ENCODE measurements at places on chromosomes 3 and 15.

GRCh38 chr3:29281344-29282241, 722 bp downstream of the RBMS3 start:
- no peak for DNase-seq

GRCh38 chr3:126130081-126130855, 46.3 kb upstream of the SLC41A3 start:
- no peak for DNase-seq

- DNase-seq = peak; percentile 71
These were observed 38.7 kb downstream of the SENP8 start for GRCh38 chr15:72156928-72157327.

DNA sequence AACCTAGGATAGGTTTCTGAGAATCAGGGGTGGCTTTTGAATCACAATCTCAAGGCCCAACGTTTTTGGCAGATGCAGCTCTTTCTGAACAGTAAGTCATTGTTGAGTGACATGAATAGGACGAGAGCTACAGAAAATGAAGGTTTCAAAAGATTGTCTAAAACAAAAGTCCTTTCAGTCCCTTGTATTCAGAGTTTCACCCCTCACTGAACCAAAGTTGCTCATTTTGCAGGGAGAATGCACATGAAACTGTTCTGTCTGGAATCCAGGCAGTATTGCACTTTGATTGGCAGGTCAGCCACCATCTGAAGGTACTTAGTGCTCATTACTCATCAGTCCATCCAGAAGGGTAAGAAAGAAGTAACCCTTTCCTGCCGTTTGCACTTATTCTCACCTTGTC, 24.1 kb upstream of the RASGRP1 start:
- DNase-seq = no peak

DNA sequence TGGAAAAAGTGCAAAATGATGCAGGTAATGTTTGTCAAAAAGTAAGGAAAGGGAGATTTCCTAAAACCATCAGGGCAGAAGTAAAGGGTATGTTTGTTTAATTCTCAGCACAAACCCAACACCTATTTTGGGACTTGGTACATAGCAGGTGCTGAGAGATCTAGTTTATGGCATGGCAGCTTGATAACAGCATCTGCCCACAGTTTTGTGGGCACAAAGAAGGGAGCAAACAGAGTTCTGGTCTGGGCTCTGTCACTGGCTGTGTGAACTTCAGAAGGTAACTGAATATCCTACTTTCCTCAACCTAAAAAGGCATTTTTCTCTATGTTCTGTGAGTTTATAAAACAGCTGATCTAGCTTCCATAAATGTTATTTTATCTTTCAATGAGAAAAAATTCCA, 141.6 kb downstream of the PLCH1 start:
- no peak for DNase-seq

DNA sequence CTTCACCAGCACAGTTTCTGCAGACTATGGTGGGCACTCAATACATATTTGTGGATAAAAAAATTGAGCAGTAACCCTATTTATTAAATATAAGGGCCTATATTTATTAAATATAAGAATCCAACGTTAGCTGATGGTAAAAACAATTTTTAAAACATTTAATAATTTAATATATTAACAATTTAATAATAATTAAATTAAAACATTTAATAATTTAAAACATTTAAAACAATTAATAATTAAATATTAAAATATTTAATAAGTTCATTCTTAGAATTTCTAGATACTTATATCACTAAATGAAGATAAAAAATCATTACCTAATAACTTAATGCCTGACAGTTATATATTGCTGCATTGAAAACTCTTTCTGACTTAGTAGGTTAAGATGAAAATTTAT, 880.2 kb upstream of the EPHA6 start:
- no peak for DNase-seq

GRCh38 chr3:110755345-110755744, 316.3 kb upstream of the NECTIN3 start:
- DNase-seq = no peak

- DNase-seq = no peak
These were observed 7.5 kb downstream of the PLIN1 start for GRCh38 chr15:89671687-89672086.

- DNase-seq = no peak
These were observed 14.2 kb downstream of the FSTL1 start for GRCh38 chr3:120436523-120437050.

GRCh38 chr15:60660290-60661051, 181.5 kb upstream of the ICE2 start:
- DNase-seq = peak; percentile 82

DNA sequence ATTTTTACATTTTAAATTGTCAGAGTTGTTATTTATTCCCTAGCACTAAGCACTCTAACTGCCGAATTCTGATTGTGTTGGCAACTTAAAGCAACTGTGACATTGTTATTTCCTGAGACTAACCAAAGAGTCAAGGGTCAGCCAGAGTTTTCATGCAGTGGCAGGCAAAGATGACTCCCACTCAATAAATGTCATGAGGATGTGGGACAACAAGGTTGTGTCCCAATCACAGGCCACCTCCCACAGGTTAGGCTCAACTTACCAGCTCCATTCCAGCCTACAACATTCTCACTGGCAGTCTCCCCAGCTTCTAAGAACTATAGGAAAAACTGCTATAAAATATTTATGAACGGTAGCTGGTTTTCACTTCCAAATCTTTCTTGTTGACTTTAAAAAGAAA, 80.1 kb downstream of the RSL24D1 start:
- DNase-seq = no peak

DNA sequence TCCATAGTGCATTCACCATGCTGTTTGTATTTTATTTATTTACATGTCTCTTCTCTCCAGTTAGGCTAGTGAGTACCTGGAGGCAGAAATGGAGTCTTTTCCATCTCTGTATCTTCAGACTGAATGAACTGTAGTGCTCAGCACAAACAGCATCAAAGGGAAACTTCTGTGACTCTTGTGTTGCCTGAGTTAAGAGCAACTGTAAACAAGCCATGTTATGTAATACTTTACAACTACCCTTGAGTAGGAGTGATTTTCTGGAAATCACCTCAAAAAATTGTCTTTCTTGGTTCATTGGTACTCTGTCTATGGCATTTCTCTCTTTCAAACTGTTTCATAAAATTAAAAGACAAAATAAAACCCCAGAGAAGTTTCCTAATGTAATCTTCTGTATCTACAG, 258.3 kb downstream of the CGGBP1 start:
- DNase-seq = no peak

- DNase-seq = no peak
These were observed 22.6 kb downstream of the NTRK3 start for GRCh38 chr15:88233921-88234320.

DNA sequence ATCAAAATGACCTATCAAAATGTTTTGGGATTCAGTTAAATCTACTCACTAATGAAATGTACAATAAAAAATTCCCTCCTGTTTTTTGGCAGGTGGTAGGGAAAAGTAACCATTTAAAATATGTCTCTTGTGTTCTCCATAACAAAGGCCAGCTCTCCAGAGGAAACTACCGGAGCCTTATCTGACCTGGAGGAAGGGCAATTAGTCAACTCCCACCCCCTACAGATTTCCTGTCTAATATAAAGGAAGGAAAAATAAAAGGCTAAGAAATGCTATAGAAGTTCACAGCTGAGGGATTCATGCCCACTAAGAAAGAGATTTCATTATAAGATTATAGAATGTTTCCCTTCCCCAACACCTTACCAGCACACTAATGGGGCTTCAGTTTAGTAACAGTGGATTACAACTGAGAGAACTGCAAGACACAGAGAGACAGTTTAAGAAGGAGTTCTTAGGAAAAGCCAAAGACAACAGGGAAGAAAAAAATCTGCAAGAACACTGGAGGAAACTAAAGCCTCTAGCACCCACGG, 376.5 kb upstream of the KCNMB2 start:
- no peak for DNase-seq

GRCh38 chr15:66661432-66662096, 40.5 kb upstream of the SMAD6 start:
- no peak for DNase-seq

- DNase-seq = no peak
These were observed 139.2 kb upstream of the WNT5A start for GRCh38 chr3:55626279-55626665.

DNA sequence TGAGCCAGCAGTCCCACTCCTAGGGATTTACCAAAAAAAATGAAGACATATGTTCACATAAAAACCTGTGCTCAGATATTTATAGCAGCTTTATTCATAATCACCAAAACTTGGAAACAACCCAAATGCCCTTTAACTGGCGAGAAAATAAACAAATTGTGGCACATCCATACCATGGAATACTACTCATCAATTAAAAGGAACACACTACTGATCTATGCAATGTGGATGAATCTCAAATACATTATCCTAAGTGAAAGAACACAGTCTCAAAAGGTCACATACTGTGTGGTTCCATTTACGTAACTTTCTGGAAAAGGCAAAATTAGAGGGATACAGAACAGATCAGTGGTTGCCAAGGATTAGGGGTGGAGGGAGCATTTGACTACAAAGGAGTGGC, 394.5 kb downstream of the SHQ1 start:
- no peak for DNase-seq

DNA sequence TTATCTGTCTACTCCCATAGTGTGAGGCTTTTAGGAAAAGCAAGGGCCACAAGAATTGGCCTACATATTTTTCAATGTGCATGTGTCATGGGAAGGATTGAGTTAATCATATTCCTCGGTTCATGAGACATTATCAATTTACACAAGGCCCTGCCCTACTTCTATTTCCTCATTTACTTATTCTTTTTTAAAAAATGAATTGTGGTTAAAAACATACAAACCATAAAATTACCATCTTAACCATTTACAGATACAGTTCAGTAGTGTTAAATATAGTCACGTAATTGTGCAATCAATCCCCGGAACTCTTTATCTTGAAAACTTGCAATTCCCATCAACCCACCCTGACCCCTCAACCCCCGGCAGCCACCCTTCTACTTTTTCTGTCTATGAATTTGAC, 284.0 kb upstream of the GADL1 start:
- peak; percentile 90 for DNase-seq

GRCh38 chr3:50520849-50521248, 17.4 kb upstream of the CACNA2D2 start:
- DNase-seq = no peak

Data from MV-4-11 (cell line).